Panc1 (cell line): ENCODE measurements at places on chromosomes 7 and 10. TPM values are rescaled to one million over a fixed set of nuclear protein-coding genes. Genes with fewer than 3 reads are reported as not detected.

PRKAG2 gene
- 71.6 TPM for total RNA-seq

FLNC gene
- 10.2 TPM for total RNA-seq

CALU gene
- 210 TPM for total RNA-seq

DNA sequence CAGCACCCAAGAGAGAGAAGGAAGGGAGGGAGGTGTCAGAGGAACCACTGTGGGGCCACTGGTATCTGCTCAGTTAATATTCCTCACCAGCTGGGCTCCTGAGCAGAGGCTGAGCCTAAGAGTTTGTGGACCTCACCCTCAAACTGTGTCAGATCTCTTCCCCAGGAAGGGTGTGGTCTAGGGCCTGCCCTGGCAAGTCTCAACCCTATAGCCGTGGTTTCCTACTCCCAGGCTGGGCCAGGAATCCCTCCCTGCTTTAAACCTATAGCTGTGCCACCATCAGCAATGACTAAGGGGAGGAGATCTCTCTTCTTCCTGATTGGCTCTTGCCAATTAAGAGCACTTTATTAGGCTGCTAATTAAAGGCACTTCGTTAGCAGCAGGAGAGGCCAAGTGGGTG lies 29.9 kb downstream of the POLL start:
- no peak for DNase-seq
- no peak overlapping the region for H3K4me3 ChIP-seq
- no peaks in the 10 kb centered on the region for H3K36me3 ChIP-seq
- no peaks in the 10 kb centered on the region for H3K4me1 ChIP-seq
- no peak overlapping the region for H3K27ac ChIP-seq
- H3K27me3 ChIP-seq = no peaks in the 10 kb centered on the region

- no peak overlapping the region for H3K27ac ChIP-seq
- no peaks in the 10 kb centered on the region for H3K36me3 ChIP-seq
- no peaks in the 10 kb centered on the region for H3K4me1 ChIP-seq
- no peak overlapping the region for H3K4me3 ChIP-seq
Observed at GRCh38 chr10:12667052-12667451, 317.7 kb downstream of the CAMK1D start.

- DNase-seq = no peak
- no peaks in the 10 kb centered on the region for H3K36me3 ChIP-seq
- no peaks in the 10 kb centered on the region for H3K4me1 ChIP-seq
Observed at GRCh38 chr10:86225103-86225782, 141.4 kb downstream of the GRID1 start.

DNA sequence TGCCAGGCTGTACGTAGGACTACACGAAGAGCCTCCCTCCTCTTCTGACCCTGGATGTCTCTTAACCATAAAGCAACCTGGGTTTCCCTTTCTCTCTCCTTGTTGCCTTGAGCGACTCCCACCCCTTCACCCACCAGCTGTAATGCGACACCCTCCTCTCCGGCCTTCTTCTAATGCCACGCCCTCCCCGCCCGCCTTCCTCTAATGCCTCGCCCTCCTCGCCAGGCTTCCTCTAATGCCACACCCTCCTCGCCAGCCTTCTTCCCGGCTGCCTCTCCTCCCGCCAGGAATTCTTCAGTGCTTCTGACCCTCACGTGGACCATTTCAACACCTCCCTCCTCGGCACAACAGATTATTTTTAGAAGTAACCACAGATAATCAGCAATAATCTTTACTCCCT lies 348.5 kb upstream of the SHH start:
- no peak for DNase-seq
- H3K4me1 ChIP-seq = 0 out of 2 replicates have a peak, but pooled peaks cover 9% of the 10 kb centered on the region
- H3K4me3 ChIP-seq = no peak overlapping the region
- no peaks in the 10 kb centered on the region for H3K36me3 ChIP-seq
- no peak overlapping the region for H3K27ac ChIP-seq
- no peaks in the 10 kb centered on the region for H3K27me3 ChIP-seq
